ENCODE measurements at places on chromosomes 5 and 9. TPM values are rescaled to one million over a fixed set of nuclear protein-coding genes. Genes with fewer than 3 reads are reported as not detected.

The SYNPO gene
- total RNA-seq: 17.6 TPM

The NTNG2 gene
- 1.6 TPM for total RNA-seq

The PCDHB16 gene
- total RNA-seq: 1.9 TPM

The STPG3 gene
- not detected for total RNA-seq

The CBY3 gene
- total RNA-seq: not detected

The FCHO2 gene
- total RNA-seq: 18.2 TPM

The BRINP1 gene
- total RNA-seq: 0.56 TPM

The OR1L8 gene
- total RNA-seq: 0.13 TPM

The VAV2 gene
- 17.8 TPM for total RNA-seq

The DRD1 gene
- 0.53 TPM for total RNA-seq

The GRIA1 gene
- total RNA-seq: 6.0 TPM

The CDO1 gene
- total RNA-seq: 7.4 TPM

The PCDHGC5 gene
- total RNA-seq: 3.4 TPM
